Dermis blood vessel endothelial cell (primary cell): ENCODE measurements at places on chromosomes 16 and 17. TPM values are rescaled to one million over a fixed set of nuclear protein-coding genes. Genes with fewer than 3 reads are reported as not detected.

The TBC1D3C gene
- 0.56 TPM in 1 of 2 replicates, not detected in the other for total RNA-seq

GRCh38 chr17:49100601-49101000 lies 32.0 kb upstream of the B4GALNT2 start:
- DNase-seq: no peak

The GNG13 gene
- total RNA-seq: not detected in 2 replicates

DNA sequence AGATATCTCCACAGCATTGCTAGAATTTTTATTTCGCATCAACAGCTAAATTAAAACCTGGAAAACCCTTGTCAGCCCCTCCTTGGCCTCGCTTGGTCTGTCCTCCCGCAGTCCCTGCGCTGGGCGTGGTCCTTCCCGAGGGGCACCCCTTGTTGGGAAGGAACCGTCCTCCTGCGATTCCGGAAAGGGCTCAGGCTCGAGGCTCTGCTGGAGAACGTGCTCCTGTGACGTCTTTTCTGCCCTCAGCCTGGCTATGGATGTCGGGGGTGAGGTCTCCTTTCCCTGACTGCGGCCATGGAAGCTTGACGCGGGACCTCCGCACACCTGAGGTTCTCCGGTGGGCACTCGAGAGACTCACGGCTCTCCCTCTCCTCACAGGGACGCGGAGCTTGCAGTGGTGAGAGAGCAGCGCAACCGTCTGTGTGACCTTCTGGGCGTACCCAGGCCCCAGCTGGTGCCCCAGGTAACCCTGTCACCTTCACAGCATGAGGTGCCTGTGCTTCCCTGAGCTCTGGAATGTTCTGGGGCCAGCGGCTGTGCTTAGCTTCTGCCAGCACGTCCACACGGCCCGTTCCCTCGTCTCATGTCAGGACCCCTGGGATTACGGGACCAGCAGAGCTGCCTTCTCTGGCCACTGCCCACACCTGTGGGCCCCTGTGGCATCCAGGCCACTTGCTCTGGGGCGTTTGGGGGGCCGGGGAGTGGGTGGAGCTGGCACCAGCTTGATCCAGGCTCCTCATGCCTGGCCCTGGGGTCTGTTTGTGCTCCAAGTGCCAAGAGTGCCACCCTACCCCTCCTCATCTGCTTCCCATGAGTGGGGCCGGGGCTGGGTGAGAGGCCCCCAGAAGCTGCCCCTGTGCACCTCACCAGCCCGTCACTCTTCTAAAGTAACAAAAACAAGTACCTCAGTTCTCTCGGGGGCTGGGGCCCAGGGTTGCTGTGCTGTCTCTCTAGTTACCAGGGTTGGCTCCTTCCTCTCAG lies 101.5 kb upstream of the ZNF750 start:
- no peak for DNase-seq

DNA sequence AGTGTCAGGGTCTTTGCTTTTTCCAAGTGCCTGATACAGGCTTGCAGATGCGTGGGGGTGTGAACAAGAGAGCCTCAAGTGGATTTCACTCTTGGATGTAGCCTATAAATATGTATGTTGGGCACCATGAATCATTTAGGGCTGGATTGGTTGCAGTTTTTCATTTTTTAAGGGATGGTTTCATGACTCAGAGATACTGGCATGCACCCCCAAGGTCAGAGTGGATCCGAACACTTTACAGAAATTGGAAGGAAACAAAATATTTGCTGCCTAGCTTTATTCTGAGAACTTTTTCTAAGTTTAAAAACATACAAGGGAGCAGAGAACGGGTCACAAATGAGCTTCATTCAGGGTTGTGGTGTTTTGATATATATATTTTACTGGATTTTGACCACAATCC lies 436.8 kb upstream of the ERCC4 start:
- DNase-seq: no peak

GRCh38 chr16:2739625-2740430 lies 12.6 kb upstream of the SRRM2 start:
- DNase-seq: no peak

The CD7 gene
- total RNA-seq: not detected in 2 replicates
